ENCODE measurements at places on chromosomes 7 and 10.
A peak's percentile ranks its signal among the peaks of the same experiment; 100 is the strongest.

GRCh38 chr7:150405584-150406311, 26.6 kb downstream of the ZNF775 start:
- peak; percentile 57 for DNase-seq

GRCh38 chr10:52121688-52122087, 192.4 kb upstream of the DKK1 start:
- DNase-seq, result no peak

DNA sequence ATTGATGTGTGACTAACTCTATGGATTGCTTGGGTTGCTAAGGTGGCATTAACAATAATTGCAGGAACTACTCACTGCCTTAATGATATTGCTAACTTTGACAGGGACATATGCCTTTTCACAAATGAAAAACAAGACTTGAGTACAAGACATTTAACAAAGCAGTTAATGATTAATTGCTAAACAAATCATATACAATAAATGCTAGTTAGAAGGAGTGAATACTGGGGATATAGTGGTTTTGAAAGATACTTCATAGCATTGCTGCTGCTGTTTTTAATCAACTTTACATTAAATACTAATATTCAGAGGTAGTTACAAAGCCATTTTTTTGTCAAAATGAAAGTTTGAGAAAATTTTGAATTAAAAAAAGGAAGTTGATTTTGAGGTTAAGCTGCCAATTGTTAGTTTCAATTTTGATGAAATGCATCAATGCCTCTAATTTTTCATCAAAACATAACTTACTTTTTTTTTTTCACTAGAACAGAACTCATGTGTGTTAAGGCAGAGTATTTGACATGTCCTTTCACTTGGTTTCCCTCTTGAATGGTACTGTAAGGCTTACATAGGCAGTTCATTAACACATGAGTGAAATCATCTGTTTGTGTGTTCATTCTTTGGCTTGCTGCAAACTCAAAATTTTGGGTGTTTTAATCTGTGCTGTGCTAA, 106.2 kb upstream of the SEMA3D start:
- DNase-seq, result no peak

- DNase-seq, result no peak
Observed at GRCh38 chr10:124537166-124537725, 75.6 kb downstream of the LHPP start.

DNA sequence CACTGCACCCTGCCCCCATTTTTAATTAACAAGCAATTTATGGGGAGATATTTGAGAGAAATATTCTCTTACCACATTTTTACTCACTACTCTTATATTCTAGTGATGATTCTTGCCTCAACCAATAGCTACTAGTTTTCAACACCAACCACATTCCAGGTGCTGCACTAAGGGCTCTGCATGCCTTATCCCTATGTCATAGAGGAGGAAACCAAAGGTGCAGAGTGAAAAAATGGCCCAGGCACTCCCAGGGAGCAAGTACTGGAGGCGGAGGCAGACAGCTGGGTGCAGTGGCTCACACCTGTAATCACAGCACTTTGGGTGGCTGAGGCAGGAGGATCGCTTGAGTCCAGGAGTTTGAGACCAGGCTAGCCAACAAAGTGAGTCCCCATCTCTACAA, 35.5 kb upstream of the TPST1 start:
- no peak for DNase-seq

DNA sequence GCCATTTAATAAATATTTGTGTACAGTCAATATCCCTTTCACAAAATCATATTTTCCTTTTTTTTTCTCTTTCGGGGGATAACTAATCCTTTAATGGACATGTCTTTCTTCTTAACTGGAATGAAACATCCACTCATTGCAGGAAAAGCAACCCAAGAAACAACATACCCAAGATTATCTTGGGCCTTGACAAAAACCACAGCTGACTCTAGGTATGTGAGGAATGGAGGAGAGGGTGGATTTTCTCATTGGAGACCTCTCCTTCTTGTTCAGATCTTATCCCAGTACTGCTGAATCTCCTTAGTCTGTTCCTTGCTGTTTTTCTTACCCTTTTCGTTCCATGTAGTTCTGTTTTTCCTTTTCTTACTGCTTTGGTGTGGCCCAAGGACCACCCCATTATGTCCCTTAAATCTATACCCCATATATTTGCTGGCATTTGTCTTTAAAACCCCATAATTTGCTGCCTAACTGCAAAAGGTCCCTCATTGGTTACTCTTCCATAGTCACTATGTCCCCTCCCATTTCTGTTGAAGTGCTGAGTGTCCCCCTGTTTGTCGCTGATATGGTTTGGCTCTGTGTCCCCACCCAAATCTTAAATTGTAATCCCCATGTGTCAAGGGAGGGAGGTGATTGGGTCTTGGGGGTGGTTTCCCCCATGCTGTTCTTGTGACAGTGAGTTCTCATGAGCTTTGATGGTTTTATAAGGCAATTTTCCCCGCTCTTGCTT, 6.8 kb upstream of the CDK6 start:
- no peak for DNase-seq

- DNase-seq, result no peak
Observed at GRCh38 chr7:118478931-118479330, 254.4 kb downstream of the ANKRD7 start.

DNA sequence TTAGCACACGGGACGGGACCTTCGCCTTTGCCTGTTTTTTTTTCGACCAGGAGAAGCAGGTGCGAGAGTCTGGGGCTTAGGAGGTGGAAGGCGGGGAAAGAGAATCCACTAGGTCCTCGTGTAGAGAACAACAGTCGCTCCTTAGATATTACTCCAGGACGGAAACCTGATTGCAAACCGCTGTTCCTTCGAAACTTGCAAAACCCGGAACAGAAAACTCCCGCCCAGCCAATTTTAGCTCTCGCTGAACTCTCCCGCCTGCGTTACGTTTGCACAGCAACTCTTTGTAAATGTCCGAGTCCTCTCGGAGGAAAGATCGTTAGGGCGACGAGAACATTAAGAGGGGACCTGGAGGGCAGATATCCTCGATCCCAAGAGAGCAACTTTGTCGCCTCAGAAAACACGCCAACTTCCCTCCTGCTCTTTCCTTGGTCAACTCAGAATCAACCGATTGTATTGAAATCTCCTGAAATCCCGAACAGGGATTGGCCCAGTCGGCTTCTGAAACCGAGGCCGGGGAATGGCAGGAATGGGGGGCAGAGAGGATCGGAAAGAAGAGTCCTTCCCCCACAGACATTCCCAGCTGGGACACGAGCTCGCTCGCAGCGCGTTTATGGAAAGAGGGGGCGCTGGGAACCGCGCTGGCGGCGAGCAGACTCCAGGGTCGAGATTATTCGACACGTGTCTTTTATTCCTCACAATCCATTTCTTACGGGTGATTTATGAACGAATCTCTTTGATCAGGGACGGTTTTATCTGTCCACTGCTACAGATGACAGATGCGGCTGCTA, 9.9 kb downstream of the TWIST1 start:
- DNase-seq, result no peak

- DNase-seq, result no peak
Observed at GRCh38 chr7:55470261-55470660, 102.0 kb downstream of the VOPP1 start.

DNA sequence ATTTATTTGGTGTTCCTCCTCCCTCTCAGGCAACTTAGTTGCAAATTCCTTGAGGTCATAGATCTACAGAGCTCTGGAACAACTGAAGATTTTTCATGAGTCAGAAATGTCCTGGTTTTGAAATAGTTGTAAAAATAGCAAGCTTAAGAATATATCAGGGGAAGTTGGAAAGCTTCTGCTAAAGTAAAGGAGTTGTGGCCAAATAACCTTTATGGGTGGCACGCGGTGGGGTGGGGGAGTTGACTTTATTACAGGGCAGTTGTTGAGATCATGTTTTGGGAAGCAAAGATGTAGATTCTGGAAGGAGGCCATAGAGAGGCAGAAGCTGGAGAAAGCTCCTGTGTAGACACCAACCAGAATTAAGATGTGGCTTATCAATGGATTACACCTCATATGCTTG, 326.0 kb upstream of the MTPN start:
- DNase-seq, result no peak

- DNase-seq, result no peak
Observed at GRCh38 chr7:142671506-142671905, 77.8 kb upstream of the PRSS1 start.

GRCh38 chr7:103851357-103851756, 138.1 kb downstream of the RELN start:
- no peak for DNase-seq

DNA sequence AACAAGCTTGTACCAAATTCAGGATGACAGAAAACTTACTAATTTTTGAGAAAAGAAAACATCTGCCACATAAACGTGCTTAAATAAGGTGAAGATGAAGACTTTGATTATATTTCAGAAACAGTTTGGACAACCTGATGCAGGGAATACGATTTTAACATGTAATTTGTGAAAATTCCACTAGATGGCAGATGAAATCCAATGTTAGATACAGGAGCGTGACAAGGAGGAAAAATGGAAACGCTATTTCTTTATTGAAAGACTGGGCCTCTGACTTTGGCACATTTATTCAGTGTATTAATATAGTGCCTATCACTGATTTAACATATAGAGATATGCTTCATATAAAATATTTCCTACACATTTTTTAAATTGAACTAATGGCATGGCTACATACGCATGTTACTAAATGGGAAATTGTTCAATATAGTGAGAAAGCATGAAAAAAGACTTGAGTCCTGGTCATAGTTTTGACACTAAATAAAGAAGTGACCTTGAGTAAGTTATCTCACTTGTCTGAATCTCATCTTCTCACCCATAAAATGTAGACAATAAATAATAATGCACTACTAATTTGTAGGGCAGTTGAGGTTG, 60.7 kb downstream of the CD36 start:
- no peak for DNase-seq

GRCh38 chr7:26305869-26306665, 14.4 kb downstream of the SNX10 start:
- no peak for DNase-seq

- no peak for DNase-seq
Observed at GRCh38 chr10:114754445-114755320, 66.9 kb upstream of the FHIP2A start.

GRCh38 chr7:43799605-43800004, 41.1 kb downstream of the BLVRA start:
- no peak for DNase-seq

DNA sequence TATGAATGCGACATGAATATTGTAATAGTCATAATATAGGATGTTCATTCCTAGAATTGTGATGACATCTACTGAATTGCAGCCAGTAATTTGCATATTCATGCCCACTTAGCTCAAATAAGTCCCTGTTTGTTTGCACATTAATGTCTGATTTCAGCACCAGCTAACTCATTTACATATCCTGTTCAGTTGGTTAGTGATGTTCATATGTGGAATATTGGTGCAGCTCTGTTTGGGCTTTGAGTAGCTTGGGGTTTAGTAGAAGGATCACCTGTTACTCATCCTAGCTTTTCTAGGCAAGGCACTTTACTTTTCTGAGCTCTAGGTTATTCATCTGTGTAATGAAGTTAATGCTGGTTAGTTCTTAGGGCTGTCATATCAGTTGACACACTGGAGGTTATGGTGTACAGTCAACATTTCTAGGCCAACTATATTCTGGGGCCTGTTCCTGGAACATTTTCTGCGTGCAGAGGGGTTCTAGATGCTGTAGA, 238.4 kb downstream of the EXOC4 start:
- DNase-seq, result no peak

DNA sequence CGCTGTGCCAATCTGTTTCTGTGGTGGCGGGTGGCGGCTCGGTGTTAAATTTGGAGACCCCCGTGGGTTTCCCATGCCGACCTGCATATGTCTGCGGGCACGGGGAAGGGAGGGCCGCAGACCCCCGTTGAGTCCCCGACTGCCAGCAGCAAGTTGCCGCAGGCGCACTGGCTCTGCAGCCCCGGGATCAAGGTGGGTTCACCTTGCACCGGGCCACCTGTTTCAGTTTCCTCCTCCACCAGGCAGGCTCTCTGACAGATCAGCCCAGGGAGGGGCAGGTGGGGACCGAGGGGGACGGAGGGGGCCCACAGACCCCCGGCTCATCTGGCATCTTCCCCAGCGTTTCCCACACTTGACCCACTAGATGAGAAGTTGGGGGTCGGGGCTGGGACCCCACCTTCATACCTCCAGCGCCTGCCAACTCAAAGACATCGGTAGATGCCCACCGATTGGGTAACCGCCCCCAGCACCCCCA, 95.9 kb downstream of the CUX1 start:
- DNase-seq, result no peak

DNA sequence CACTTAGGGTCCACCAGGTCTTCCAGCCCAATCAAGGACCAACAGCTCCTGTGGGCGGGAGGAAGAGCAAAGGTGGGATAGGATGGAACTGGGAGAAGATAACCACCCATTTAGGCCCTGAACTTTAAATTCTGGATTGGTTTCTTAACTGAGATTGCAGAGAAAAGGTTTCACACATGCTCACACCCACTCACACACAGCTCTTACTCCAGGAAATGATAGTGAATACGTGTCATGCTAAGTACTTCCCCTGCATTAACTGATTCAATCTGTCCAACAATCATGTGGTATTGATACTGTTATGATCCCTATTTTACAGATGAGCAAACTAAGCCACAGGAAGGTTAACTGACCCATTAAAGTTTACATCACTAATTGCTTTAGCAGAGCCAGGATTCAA, 4.6 kb upstream of the CYP3A4 start:
- DNase-seq, result no peak

DNA sequence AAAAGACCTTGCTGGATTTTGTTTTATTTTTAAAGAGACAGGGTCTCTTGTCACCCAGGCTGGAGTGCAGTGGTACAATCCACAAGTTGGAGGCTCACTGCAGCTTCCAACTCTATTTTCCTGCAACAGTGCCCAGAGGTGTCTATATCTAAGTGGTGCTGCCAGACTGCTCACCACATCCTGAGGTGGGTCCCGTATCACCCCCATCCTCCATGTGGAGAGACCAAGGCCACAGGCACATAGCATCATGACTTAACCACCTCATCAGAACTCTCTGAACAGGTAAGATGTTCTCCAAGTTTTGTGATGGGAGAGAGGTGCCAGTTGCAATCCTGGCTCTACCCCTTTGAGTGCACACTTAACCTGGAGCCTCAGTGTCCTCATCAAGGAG, 98.2 kb downstream of the RNF216 start:
- no peak for DNase-seq

- DNase-seq, result peak; percentile 33
Observed at GRCh38 chr7:93921607-93922566, at the start of gene GNG11. TSS of gene GNG11 (plus strand) at chr7:93921735. CDS start at chr7:93922138, 403 bp downstream.

DNA sequence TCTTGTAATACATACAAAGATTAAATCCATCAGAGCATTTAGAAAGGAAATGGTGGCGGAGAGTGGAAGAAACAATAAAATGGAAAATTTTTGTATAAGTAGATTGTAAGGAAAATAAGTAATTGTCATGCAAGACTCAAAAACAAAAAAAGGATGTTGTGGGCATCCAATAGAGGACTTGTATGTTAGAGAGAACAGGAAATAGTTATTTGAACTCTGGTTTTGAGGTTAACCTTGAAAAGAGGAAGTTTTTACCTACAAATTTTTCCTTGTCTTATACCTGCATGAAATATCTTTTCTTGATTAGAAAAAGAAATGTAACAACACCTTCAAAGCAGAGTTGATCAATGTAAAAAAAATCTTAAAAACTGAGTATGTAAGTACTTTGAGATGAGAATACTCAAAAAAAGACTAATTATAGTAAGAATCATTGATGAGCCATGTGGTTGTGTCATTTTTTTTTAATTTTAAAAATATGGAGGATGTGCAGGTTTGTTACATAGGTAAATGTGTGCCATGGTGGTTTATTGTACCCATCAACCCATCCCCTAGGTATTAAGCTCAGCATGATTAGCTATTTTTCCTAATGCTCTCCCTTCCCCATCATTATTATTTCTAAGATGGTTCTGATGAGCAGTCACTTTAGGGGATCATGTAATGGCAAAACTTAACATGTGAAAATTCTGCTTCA, 11.9 kb downstream of the TMEM106B start:
- DNase-seq, result no peak

GRCh38 chr10:86391986-86392722, 25.6 kb upstream of the GRID1 start:
- DNase-seq, result no peak

Measured in frontal cortex (tissue), 4 donors.